ENCODE measurements at places on chromosomes 12 and 14.

DNA sequence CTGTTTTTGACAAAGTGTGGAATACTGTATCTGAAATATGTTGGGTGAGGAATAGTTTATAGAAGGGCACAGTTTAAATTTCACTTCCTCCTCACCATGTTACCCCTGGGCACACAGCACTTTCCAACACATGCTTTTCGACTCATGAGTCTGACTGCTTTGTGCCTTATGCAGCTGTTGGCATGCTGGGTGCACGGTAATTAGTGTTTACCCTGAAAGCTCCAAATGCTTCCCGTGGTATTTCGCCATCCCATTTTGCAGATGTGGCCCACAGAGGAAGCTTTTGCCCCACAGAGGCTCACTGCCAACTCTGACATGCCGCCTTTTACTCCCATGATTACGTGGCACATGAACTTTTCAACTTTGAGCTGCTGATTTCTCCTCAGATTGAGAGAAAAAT, 168.6 kb downstream of the PRKCH start:
- peak; percentile 66 for DNase-seq

- peak; percentile 30 for DNase-seq
Measured at GRCh38 chr12:79871621-79872020, 63.3 kb downstream of the PPP1R12A start.

GRCh38 chr12:32502693-32503502, 103.5 kb downstream of the FGD4 start:
- peak; percentile 74 for DNase-seq

GRCh38 chr12:105212438-105212837, 23.5 kb downstream of the APPL2 start:
- no peak for DNase-seq

- DNase-seq: peak; percentile 54
Measured at GRCh38 chr14:92417759-92418158, 94.8 kb downstream of the SLC24A4 start.

- DNase-seq: no peak
Measured at GRCh38 chr14:103496776-103497175, 25.9 kb downstream of the CKB start.

DNA sequence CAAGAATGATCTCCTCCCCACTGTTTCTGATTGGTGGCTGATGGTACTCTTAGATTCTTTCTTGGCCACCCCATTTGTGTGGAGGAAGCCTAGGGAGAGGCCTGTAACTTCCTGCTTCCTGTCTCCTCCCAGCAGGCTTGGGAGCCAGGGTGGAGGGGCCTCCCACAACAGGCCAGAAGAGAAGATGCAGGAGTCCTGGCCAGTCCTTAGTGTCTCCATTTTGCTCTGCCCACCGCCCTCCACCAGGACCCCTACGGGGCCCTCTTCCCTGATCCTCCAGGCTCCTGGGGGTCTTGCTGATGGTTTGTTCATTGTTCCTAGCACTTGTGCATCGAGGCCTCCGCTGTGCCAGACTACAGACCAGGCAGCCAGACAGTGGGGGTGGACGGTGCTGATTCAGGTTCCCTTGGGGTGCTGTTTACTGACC, 6.8 kb downstream of the TSPAN9 start:
- no peak for DNase-seq

GRCh38 chr14:89957376-89957775, 1.6 kb downstream of the TDP1 start:
- DNase-seq: no peak

- peak; percentile 12 for DNase-seq
Measured at GRCh38 chr14:70641548-70642302, at the start of gene TTC9. TSS of gene TTC9 (plus strand) at chr14:70641916. CDS start at chr14:70642130, 214 bp downstream.

GRCh38 chr14:24253936-24254335, 9.0 kb downstream of the TGM1 start:
- DNase-seq: no peak

GRCh38 chr14:94028450-94028826, 2.3 kb downstream of the OTUB2 start:
- DNase-seq: no peak

DNA sequence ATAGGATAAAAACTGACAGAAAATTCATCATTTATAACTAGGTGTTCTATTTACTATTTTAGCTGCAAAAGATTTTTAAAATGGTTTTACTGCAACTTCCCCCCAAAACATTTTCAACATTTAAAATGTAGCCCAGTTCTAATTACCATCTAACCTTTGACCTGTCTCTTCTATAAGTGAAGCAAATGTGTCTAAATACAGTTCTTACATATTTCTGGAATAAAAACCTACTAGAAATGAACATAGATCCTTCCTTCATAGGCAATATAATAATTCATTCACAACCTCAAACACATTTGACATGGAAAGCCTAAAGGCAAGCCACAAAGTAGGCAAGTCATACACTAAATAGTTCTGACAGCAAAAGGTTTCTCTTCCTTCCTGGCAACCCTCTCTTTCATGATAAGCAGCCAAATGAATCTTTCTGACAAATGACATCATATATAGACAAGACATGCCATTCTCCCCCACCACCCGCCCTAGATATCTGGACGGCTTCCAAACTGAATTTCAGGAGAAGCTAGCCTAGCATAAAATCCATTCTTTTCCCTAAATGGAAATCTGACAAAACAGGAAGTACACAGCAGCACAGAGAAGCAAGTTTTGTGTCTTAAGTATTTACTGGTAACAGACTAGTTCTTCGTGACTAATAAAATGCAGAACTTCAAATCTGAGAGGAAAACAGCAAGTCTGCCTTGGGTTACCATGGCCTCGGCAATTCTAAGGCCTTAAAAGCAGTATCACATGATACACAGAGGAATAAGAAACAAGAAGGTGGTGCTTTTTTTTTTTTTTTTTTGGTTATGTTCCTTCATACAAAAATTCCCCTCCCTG, 17.2 kb upstream of the ARID4A start:
- peak; percentile 50 for DNase-seq

DNA sequence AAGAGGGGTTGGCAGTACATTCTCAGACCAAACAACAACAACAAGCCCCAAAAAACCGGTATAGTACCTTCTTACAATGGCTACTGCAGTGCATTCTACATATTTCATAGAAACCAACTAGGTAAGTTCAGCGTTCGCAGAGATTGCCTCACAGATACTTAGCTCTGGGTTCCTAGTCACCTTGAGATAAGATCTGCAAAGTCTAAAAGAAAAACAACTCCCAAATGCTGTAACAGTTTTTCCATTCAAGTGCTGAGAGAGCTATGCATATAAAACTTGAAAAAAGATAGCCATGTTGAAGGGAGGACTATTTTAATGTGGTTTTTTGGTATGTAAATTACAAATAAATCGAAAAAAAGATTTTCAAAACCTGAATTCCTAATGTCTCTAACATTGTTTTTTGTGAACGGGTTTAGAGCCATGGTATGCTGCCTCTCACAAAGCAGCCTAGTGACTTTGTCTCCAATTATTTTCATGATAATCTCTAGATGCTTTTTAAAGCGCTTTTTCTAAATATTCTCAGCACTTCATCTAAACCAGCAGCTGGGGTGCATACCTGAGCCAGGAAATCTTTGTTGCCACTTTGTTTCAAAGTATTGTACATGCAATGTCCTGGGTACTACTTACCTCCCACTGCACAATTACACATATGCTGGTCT, 56.6 kb upstream of the CRACR2A start:
- DNase-seq: no peak

DNA sequence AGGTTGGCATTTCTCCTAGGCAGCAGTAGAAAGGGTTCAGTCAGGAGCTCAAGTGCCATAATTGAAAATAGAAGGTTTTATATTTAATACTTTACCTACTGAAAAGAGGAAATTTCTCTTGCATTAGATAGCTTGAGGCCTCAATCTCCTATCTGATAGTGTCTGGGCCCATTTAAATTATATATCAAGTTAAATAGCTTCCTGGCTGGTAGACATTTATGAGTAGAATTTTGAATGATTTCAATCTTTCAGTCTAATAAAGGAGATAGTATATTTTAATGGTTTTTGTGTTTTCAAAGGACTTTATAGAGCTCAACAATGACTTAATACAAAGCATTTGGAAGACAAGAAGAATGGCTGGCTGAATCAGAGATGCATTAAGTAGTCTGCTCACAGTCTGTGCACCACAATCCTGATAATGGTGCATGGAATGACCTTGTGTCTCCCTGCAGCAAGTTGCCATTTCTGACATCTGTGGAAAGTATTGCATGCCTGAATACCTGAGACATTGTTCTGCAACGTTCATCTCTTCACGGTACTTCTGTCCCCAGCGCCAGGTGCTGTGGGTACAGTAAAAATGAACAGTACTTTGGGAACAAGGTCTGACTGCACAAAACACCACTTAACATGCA, 974.1 kb downstream of the TMTC2 start:
- no peak for DNase-seq

- DNase-seq: peak; percentile 44
Measured at GRCh38 chr12:89863493-89863938, 154.9 kb upstream of the ATP2B1 start.

GRCh38 chr12:116456330-116457082, 102.7 kb upstream of the MAP1LC3B2 start:
- no peak for DNase-seq

DNA sequence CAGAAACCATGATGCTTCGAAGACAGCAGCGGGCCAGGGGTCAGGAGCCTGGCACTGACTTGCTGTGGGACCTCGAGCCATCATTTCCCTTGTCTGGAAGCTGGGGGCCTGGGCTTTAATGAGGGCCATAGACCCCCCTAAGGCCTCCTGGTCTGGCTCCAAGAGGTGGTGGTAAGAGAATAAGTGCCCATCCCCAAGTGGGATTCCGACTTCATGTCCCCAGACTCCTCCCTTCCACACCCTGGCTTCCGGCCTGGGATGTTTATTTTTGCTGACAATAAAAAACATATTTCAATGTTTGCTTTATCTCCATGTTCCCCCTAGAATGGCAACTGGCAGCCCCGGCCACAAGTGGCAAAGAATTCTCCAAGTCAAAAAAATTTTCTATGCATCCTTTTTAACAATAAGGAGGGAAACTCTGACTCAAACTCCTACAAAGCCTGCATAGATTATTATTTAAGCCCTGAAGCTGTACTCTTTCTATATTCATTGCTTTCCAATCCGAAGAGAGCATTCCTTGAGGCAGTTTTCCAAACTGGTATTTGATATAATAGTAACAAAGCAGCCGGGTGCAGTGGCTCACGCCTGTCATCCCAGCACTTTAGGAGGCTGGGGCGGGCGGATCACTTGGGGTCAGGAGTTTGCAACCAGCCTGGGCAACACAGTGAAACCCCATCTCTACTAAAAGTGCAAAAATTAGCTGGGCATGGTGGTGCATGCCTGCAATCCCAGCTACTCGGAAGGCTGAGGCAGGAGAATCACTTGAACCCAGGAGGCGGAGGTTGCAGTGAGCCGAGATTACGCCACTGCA, 84.0 kb downstream of the ITPK1 start:
- DNase-seq: no peak

- no peak for DNase-seq
Measured at GRCh38 chr12:117155278-117156060, 34.8 kb downstream of the FBXO21 start.

GRCh38 chr12:2977776-2978175, 18.6 kb downstream of the TEAD4 start:
- no peak for DNase-seq

GRCh38 chr12:94206886-94207285, 58.5 kb downstream of the PLXNC1 start:
- DNase-seq: no peak

DNA sequence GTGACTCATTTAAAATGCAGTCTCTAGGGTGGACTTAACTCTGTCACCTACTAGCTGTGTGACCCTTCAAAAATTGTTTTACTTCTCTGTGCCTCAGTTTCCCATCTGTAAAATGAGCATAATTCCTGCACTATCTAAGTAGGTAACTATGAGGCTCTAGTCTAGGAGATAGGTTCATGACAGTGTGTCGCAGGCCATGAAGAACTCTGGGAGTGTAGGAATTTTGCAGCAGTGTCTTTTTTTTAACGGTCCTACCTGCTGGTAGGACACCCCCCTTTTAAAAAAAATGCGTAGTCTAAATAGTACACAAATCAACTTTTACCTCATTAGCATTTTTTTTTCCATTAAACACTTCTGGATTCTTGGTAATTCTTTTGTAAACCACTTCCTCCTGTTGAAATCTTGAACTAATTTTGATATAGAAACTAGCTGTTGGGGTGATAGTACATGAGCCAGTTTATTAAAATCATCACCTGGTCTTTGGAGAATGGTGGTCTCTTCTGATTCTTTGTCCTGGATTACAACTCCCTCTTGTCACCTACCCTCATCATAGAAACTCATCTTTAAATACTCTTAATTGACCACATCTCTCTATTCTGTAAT, 86.0 kb upstream of the SLC38A2 start:
- no peak for DNase-seq

- no peak for DNase-seq
Measured at GRCh38 chr12:81070846-81071245, 7.0 kb upstream of the ACSS3 start.

DNA sequence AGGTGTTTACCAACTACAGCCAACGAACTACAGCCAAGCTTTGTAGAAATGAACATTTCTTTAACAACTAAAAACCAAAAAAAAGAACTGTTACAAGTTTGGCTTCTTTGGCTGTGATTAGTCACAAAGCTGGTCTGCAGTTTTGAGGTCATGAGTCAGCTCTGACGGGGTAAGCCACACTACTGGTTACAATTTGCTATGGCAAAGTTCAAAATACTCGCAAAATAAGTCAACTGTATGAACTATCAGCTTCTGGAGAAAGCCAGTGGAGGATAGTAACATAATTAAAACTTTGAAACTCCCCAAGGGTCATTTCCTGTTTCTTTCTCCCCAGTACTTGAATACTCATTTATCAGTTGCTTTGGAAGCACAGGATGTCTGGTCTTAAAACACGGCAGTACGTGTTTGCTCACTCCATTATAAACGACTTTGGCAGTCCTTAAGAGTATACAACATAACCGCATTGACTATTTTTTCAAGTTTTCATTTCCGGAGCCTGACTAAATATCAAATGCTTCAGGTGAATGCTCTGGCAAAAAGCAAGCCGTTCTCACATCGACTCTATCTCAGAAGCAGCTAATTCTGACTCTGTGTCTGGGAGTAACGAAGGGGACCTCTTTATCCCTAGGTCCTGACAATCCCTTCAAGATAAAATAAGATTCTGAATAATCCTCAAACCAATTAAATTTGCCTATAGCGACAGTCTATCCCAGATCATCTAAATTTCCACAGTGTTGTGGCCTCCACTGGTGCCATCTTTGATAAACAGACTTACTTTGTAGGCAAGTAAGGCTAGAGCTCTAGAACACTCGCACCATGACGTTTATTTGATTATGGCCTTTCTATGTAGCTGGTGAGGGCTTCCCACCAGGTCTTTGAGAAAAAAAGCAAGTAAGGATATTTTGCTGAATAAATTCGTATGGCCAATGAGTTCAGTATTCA, 10.6 kb downstream of the PHLDA1 start:
- no peak for DNase-seq
